CD8-positive, alpha-beta memory T cell (primary cell): ENCODE measurements at places on chromosomes 13 and 19. TPM values are rescaled to one million over a fixed set of nuclear protein-coding genes. Genes with fewer than 3 reads are reported as not detected.

The TRPC4 gene
- total RNA-seq: not detected

DNA sequence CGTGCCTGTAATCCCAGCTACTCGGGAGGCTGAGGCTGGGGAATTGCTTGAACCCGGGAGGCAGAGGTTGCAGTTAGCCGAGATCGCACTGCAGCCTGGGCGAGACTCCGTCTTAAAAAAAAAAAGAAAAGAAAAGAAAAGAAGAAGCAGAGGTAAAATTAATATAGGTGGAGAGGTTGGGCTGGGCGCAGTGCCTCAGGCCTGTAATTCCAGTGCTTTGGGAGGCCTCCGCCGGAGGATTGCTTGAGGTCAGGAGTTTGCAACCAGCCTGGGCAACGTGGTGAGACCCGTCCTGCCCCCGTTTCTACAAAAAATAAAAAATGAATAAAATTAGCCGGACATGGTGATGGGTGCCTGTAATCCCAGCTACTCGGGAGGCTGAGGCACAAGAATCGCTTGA lies 912 bp upstream of the TUBA3C start:
- no peaks in the 10 kb centered on the region for H3K4me1 ChIP-seq
- H3K27ac ChIP-seq: no peak overlapping the region
- no peak overlapping the region for H3K4me3 ChIP-seq
- H3K36me3 ChIP-seq: no peaks in the 10 kb centered on the region
- DNase-seq: no peak
- H3K27me3 ChIP-seq: no peaks in the 10 kb centered on the region

DNA sequence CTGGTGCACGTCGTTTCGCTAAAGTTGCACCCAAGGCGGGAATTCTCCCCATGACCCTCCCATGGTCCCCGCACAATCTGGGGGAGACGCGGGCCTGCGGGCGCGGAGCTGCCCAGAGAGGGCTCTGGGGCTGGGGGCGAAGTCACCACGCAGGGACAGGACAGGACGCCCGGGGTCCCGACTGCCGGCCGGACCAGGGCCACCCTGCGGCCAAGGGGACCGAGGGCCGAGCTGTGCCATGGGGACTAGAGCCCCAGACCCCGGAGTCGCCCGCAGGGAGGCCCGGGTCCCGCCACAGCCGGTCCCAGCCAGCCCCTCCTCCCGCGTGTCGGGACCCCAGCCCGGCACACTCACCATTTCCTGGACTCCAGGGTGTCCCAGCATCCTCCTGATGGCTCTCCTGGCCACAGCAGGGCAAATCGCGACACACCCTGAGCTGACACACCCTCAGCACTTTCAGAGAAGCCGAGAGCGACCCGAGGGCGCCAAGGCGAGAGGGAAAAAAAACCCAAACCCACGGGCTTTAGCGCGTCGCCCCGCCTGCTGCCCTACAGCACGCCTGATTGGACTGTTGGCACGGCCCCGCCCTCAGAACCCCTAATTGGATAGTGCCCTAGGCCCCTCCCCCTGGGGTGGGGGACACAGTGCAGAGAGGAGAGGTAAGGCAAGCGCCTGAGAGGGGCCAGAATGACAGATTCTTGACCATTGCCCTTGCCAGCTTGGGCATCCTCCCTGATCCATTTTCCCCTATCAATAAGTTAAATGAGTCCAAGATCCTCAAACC lies 28.6 kb downstream of the ZNF44 start:
- no peak for DNase-seq
- no peaks in the 10 kb centered on the region for H3K27me3 ChIP-seq
- H3K27ac ChIP-seq: no peak overlapping the region
- no peak overlapping the region for H3K4me3 ChIP-seq

- no peaks in the 10 kb centered on the region for H3K27me3 ChIP-seq
- no peak overlapping the region for H3K27ac ChIP-seq
- H3K4me3 ChIP-seq: no peak overlapping the region
- H3K4me1 ChIP-seq: peaks cover 35% of the 10 kb centered on the region
- H3K36me3 ChIP-seq: no peaks in the 10 kb centered on the region
- DNase-seq: no peak
Observed at GRCh38 chr19:29978080-29978479, 36.0 kb downstream of the URI1 start.

- no peaks in the 10 kb centered on the region for H3K4me1 ChIP-seq
- H3K4me3 ChIP-seq: no peak overlapping the region
- no peak for DNase-seq
- H3K36me3 ChIP-seq: no peaks in the 10 kb centered on the region
- H3K27me3 ChIP-seq: no peaks in the 10 kb centered on the region
- H3K27ac ChIP-seq: no peak overlapping the region
Observed at GRCh38 chr13:33953203-33953602, 135.3 kb downstream of the RFC3 start.
